Astrocyte of the hippocampus (primary cell): ENCODE measurements at places on chromosomes 4 and X.

- DNase-seq, result no peak
Observed at GRCh38 chrX:132294776-132295495, 75.7 kb upstream of the RAP2C start.

- no peak for DNase-seq
Observed at GRCh38 chr4:90883519-90883918, 756.3 kb downstream of the CCSER1 start.

DNA sequence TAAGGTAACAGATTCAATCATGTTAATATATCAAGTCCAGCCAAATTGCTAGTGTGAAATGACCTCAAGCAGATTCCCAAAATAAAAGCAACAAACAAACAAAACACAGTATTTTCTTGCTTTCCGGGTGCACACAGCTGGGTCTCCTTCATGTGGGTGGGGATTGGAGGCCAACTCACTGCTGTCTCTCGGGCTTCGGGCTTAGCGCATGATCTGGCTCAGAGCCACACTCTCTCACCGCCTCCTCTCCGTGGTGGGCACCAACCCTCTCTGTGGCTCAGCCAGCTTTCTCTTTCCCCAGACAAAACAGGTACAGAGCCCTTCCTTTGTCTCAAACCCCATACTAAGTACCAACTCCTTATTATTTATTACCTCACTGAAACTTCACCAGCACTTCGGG is 2.9 kb upstream of the REELD1 start:
- no peak for DNase-seq

DNA sequence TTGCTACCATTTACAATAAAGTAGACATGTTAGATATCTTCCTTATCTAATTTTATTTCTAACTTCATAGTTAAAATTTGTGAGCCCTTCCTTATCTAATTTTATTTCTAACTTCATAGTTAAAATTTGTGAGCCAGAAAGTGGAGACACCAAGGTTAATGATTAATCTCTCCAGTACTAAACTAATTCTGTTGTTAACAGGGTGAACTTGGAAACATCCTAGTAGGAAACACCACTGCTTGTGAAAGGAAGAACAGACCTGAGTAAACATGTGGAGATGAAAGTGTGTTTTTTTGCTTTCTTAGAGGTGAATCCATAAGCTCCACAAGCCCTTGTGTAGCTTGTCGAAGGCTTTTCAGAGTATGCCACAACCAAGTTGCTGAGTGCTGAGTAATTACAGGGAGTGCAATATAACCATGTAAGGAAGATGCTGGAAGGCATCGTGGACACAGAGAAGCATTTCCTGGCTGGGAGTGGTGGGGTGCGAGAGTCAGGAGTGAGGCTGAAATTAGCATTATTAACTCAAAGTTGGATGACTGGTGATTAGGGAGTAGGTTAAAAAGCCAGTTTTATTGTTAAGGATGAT is 118.6 kb upstream of the NEIL3 start:
- DNase-seq, result peak; percentile 53

- DNase-seq, result no peak
Observed at GRCh38 chr4:108209489-108209888, 40.8 kb upstream of the LEF1 start.

DNA sequence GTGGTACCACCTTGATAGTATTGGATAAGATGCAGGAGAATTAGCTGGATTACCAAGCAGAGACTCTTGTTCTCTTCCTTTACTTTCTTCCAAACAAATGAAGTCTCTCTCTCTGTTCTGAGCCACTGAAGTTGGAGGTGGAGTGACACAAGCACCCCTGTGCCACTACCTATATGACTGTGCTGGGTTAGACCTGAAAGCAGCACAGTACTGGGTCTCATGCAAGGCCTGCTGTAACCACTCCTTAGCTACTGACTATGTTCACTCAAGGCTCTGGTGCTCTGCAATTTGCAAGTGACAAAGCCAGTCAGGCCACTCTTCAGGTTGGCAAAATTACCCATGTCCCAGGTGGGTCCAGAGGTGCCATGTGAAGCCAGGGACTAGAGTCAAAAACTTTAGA is 389.6 kb upstream of the MAOA start:
- DNase-seq, result no peak
